ENCODE measurements at places on chromosomes 2 and 18. TPM values are rescaled to one million over a fixed set of nuclear protein-coding genes. Genes with fewer than 3 reads are reported as not detected.

Gene REG3A
- total RNA-seq = not detected

Gene SNORC
- 7.9 TPM for total RNA-seq

Gene ABCG5
- not detected for total RNA-seq

Gene DUSP19
- total RNA-seq = 0.25 TPM

Gene LBX2
- total RNA-seq = 2.9 TPM

Gene PROKR1
- not detected for total RNA-seq

Gene SOX11
- total RNA-seq = not detected

Gene LRATD1
- total RNA-seq = 0.07 TPM
